ENCODE measurements at places on chromosomes 1 and 21.

DNA sequence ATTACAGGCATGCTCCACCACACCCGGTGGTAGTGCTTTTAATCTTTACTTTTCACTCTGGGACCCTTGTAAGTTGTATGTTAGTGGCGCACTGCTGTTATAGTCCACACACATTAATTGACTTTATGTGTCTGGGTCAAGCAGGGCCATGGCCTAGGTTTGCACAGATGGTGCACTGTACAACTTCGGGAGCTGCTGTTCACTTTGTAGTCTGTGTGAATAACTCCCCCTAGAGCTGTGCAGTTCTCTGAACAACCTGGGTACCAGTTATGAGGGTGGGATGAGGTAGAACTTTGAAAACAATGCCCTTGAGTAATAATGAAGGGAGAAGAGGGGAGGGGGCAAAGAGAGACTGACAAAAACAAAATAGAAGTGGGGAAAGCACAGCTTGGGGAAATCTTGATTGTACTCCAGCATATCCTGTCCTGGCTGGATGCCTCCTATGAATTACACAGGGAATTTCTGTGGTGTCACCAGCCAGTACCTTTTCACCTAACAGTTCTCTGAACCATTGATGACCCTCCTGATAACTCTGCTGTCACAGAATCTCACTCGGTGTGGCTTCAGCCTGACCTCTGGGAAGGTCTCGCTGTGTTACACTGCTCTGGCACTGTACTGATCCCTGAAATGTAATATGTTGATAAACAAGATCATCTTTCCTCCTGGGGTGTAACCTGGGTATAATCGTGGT lies 2.2 kb downstream of the PTGFRN start:
- no peak for DNase-seq

- DNase-seq = no peak
Observed at GRCh38 chr1:147812799-147813198, 52.4 kb upstream of the GJA5 start.

- no peak for DNase-seq
Observed at GRCh38 chr1:11434501-11434900, 44.5 kb upstream of the DISP3 start.

DNA sequence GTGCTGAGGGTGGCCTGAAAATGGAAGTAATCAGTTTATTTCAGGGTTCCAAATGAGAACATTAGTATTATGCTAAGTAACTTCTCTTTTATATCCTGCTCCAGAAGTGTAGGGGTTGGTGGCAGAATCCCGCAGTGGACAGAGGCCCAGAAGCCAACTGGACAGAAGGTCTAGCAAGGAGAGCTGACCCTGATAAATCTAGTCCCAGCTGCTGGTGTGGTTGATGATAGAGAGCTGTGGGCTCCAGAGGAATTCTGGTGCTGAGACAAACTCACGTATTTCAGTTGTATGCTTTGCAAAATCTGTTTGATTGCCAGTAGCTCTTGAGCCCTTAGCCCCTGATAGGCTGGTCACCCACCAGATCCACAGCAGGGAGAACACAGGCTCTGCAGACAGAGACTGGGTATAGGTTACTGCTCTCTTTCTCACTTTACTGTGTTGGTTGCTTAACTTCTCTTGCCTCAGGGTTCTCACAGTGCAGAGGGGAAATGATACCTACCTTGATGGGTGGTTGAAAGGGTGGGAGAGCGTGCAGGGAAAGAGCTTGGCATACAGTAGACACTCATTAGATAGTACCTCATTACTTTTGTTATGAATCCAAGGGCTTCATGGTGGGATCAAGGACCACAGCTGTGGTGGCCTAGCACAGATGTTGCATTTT lies 29.6 kb upstream of the CACNA1E start:
- DNase-seq = no peak

- DNase-seq = no peak
Observed at GRCh38 chr21:32356874-32357395, 35.9 kb downstream of the URB1 start.

GRCh38 chr21:36640721-36641244 lies 58.1 kb upstream of the SIM2 start:
- no peak for DNase-seq

DNA sequence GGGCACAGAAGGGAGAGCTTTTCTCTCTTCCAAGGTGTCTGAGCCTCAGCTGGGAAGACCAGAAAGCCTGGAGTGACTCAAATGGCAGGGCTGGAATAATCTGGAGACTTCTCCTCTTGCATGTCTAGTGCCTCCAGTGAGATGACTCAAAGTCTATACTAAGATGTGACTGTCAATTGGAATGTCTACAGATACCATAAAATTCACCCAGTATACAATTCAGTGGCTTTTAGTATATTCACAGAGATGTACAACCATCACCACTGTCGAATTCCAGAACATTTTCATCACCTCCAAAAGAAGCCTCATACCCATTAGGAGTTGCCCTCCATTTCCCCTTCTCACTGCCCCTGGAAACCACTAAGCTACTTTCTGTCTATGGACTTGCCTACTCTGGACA lies 47.9 kb upstream of the CNN3 start:
- DNase-seq = no peak

DNA sequence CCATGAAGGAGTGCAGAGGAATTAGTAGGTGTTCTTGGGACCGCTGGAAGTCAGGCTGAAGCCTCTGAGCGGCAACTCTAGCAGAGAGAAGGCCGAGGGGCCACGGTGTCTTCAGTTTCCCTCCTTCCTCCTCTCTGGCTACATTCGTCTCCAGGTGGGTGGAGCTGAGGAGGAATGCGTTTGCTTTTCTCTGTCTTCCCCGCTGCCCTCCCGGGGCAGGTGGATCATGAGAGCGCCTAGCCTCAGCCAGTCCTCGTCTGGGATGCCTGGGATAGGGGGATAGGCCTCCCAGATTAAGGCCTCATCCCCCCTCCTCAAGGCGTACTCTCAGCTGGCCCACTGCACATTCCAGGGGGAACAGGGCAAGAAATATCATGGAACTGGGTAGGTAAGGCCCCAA lies 7.5 kb upstream of the GOLT1A start:
- DNase-seq = no peak

GRCh38 chr1:116445534-116445933 lies 72.5 kb downstream of the ATP1A1 start:
- DNase-seq = no peak

DNA sequence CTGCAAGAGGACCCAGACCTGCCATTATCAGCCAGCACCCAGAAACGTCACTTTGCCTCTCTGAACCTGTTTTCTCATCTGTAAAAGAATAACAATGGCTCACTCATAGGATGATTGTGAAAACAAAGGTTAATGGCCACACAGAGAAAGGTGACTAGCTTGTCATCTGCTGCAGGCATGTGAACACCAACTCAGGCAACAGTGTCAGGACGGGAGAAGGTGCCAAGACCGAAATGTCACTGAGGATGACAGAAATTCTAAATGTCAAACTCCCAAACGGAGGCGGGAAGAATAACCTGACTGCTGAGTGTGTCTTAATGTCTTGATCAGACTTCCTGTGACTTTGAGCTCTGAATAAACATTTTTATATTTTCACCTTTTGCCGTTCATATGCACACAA lies 10.3 kb downstream of the PADI4 start:
- no peak for DNase-seq

GRCh38 chr21:44267655-44268142 lies 6.0 kb upstream of the DNMT3L start:
- peak; percentile 11 for DNase-seq

- DNase-seq = no peak
Observed at GRCh38 chr21:42514883-42515228, 1.2 kb downstream of the SLC37A1 start.

DNA sequence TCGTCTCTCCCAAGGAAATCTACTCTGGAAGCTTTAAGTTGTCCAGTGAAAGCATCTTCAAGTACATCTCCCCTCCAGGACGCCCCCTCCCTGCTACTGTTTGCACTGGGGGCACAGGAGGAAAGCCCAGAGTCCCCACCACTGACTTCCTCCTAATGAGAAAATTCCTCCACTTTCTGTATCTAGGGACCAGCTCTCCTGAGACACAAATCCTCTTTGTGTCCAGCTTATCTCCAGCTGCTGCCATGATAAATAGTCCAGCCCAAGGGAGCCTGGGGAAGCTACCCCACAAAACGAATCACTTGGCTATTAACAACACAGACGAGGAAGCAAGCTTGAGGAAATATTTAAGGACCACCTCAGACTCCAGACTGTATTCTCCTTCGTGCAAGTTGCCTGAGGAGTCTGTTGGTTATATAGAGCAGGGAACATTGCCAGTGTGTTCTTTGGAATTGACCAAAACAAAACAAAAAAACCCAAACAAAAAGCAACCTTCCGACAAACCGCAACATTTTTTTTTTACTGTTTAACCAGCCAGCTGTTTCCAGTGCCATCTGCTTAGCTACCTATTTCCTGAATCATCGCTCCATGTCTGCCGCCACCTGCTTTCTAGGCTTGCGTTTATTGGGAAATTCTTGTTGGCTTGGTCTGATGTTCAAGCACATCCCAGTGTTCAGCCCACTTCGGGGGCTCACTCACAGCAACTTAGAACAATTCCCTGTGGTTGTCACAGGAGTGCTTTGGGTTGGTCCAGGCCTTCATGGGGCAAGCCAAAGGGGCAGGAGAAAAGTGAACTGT lies 7.7 kb downstream of the C1orf226 start:
- DNase-seq = no peak
